ENCODE measurements at places on chromosomes 13 and 19.

- H3K4me3 ChIP-seq = no peak overlapping the region
- no peaks in the 10 kb centered on the region for H3K36me3 ChIP-seq
- H3K27me3 ChIP-seq = no peaks in the 10 kb centered on the region
- H3K4me1 ChIP-seq = no peaks in the 10 kb centered on the region
- DNase-seq = no peak
Measured at GRCh38 chr13:68030152-68030809, 800.1 kb upstream of the PCDH9 start.

DNA sequence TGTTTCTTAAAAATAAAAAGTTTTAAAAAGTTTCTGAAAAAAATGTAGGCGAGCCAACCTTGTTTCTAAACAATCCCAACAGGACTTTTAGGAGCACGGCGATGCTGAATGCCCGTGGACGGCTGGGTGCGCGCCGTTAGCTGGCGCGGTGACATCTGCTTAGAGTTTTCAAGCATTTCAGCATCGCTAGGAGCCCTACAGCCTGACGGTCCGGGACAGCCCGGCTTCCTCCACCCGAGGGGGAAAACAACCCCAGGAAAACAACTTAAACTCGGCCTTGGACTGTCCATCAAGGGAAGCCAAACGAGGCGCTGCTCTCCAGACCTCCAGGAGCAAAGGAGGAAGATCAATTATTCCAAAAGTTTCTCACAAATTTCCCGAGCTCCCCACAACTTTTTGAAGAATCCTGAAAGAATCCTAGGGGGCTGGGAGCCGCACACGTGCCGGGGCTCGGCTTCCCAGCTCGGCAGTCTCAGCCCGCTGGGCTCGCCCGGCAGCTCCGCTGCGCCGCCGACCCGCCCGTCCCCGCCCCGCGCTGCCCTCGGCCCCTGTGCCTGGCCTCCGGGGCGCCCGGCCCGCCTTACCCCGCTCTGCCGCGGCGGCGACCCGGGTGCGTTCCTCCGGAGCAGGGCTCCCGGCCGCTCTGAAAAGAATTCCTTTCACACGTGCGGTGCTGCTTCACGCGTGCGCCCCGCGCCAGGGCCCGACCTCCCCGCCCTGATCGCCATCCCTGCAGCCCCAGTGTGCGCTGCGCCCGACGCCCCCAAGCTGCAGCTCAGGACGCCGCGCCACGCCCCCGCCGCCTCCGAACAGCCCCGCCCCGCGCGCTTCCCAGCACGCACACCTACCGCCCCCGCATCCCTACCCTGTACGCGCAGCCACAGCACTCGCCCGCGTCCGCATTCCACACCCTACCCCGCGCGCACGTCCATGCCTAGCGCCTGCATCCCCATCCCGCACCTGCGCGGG lies at the start of gene GJA3:
Gene GJA3 (minus strand): TSS at position 747 of the 969 bp plus-strand sequence. CDS start 17,764 bp downstream, outside the sequence.
- no peak within 1 kb of the TSS for H3K27ac ChIP-seq
- DNase-seq = no peak
- no peak within 1 kb of the TSS for H3K4me3 ChIP-seq
- peaks cover 62% of the 10 kb centered on the region for H3K27me3 ChIP-seq
- H3K36me3 ChIP-seq = no peaks in the 10 kb centered on the region
- H3K4me1 ChIP-seq = peaks cover 2% of the 10 kb centered on the region

DNA sequence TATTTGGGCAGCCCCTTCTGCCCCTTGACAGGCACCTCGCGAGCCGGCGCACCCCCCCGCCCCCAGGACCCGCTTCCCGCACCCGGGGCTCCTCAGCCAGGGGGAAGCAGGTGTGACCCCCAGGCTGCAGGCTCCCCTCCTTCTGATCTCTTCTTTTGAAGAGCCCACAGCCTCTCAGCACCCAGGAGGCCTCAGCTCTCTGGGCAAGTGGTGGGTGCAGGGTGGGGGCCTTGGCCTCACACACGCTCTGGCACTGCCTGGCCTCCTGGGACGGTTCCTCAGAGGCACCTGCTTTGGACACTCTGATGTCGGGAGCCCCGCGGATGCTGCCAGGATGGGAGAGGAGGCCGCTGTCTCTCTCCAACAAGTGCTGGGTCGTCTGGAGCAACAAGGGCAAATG lies 1.5 kb upstream of the C13orf46 start:
- H3K27ac ChIP-seq = no peak overlapping the region
- H3K4me1 ChIP-seq = no peaks in the 10 kb centered on the region

DNA sequence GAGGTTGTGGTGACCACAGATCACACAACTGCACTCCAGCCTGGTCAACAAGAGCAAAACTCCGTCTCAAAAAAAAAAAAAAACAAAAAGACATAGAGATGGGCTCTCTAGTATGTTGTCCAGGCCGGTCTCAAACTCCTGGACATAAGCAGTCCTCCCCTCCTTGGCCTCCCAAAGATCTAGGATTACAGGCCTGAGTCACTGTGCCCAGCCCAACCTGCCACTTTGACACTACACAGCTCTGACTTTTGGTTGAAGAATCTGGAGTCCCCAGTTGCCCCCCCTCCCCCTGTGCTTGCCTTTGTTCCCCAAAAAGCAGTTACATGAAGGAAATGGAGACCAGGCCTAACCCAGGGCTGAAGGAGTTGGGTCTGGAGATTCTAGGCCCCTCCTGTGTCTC lies 12.9 kb downstream of the CARM1 start:
- DNase-seq = no peak
- no peaks in the 10 kb centered on the region for H3K4me1 ChIP-seq
- H3K36me3 ChIP-seq = peaks cover 8% of the 10 kb centered on the region

DNA sequence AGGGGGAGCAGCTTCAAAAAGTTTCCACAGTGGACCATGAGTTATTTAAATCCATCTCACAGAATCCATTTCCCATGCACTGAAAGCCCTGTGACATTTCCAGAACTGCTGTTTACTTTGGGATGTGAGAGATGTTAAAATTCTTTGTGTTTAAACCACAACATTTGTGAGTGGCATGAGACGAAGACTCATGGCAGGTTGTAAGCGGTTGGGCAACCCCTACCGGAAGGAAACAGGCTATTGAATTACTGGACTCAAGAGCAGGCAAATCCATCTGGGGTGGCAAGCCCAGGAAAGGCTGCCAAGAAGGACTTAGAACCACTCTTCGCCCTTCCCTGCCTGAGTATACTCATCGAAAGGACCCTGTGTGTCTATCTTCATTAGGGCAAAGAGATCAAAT lies 22.3 kb upstream of the CLDN10 start:
- no peaks in the 10 kb centered on the region for H3K4me1 ChIP-seq
- H3K27me3 ChIP-seq = peaks cover 2% of the 10 kb centered on the region
- H3K27ac ChIP-seq = no peak overlapping the region
- no peaks in the 10 kb centered on the region for H3K36me3 ChIP-seq

DNA sequence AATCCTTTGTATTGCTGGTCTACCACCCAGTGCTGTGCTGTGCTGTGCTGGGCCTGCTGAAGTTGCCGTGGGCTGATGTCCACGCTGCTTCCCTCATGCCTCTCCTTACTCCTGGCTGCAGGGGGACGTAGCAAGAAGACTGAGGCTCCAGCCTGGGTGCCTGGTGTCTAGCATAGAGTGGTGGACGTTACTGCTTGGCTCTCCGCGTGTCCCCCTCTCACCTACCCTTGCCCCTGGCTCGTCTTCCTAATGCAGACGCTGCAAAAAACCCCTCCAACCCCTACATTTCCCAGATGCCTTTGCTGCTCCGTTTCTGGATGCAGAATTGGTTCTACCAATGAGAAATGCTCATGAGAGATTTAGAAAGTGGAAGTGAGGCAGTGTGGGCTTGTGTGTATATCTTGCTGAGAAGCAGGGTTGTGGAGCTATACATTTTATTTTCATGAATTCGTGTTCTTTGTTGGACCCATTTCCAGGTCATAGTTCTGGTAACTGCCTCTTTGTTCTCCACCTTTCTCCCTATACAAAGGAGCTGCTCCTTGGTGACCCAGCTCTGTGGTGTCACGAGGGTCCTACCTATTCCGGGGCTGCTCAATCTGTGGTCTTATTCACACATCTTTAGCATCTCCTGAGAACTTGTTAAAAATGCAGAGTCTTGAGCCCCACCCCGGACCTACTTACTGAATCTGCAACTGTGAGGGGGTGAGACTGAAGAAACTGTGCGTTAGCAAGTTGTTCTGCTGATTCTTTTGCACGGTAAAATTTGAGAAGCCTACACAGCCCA lies 7.9 kb upstream of the DENND1C start:
- peaks cover 3% of the 10 kb centered on the region for H3K27me3 ChIP-seq
- H3K27ac ChIP-seq = no peak overlapping the region
- H3K36me3 ChIP-seq = no peaks in the 10 kb centered on the region
- no peak for DNase-seq
- H3K4me1 ChIP-seq = no peaks in the 10 kb centered on the region

GRCh38 chr19:51887522-51888498 lies at the start of gene ZNF577:
TSS of gene ZNF577 (minus strand) at chr19:51887951. CDS start at chr19:51880382, 7,569 bp downstream.
- DNase-seq = peak; percentile 96
- peak within 1 kb of the TSS; percentile 62 for H3K4me3 ChIP-seq
- no peaks in the 10 kb centered on the region for H3K27me3 ChIP-seq

GRCh38 chr13:46738055-46738454 lies 58.9 kb downstream of the ESD start:
- peaks cover 44% of the 10 kb centered on the region for H3K36me3 ChIP-seq
- H3K27me3 ChIP-seq = no peaks in the 10 kb centered on the region
- no peak overlapping the region for H3K4me3 ChIP-seq
- no peak for DNase-seq

DNA sequence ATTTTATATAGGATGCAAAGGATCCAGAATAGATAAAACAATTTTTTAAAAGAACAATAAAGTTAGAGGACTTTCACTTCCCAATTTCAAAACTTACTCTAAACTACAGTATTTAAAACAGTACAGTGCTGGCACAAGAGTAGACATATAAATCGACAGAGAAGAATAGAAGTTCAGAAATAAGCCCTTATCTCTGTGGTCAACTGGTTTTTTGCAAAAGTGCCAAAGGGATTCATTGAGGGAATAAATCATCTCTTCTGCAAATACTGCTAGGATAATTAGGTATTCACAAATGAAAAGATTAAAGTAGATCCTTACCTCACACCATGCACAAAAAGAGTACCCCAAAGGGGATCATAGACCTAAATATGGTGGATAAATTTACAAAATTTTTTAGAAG lies 431.0 kb upstream of the HTR2A start:
- no peaks in the 10 kb centered on the region for H3K36me3 ChIP-seq
- no peaks in the 10 kb centered on the region for H3K4me1 ChIP-seq
- no peak overlapping the region for H3K27ac ChIP-seq
- DNase-seq = no peak
- no peaks in the 10 kb centered on the region for H3K27me3 ChIP-seq
- H3K4me3 ChIP-seq = no peak overlapping the region

- DNase-seq = no peak
- H3K4me1 ChIP-seq = no peaks in the 10 kb centered on the region
- H3K4me3 ChIP-seq = no peak overlapping the region
Measured at GRCh38 chr13:113083402-113084061, 22.1 kb upstream of the F7 start.

DNA sequence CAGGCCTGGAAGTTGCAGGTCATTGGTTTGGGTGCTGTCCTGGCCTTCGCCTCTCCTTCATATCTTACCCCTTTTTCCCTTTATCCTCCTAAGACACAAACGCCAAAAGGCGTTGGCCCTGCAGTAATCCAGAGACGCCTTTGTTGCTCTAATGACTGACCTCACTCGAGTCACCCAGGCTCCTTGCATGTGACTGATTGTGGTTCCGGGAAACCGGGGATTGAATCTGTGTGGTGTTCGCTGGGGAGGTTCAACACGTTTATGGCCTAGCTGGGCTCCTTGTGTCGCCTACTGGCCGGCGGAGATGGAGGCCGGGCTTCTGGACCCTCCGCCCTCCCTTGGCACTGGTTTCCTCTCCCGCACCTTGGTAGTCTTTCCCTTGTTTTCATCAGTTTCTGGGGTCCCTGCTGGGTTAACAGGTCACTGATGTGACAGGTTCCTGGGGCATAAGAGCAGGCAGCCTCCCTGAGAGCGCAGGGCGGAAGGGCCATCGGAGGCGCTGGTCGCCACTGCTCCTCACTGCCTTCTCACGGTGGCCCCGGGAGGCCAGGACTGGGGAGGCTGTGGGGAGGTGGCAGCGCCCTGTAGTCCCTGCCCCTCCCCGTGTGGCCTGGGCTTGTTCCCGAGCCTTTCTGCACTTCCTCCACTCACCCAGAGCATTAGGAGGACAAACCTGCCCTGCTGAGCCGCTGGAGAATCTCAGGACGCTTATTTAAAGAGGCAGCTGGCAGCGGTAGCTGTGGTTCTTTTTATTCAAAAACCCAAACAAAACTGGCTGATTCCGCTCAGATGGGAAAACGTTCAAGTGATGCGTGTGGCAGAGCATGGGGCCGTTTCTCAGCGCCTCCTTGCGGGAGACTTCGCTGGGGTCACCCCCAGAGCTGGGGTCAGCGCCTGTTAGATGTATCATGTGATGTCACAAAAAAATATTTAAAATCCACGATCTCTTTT lies 18.1 kb upstream of the NDUFS7 start:
- H3K27me3 ChIP-seq = no peaks in the 10 kb centered on the region
- H3K27ac ChIP-seq = no peak overlapping the region
- H3K36me3 ChIP-seq = peaks cover 84% of the 10 kb centered on the region
- peaks cover 2% of the 10 kb centered on the region for H3K4me1 ChIP-seq
- no peak for DNase-seq

- no peak overlapping the region for H3K27ac ChIP-seq
- peaks cover 70% of the 10 kb centered on the region for H3K36me3 ChIP-seq
Measured at GRCh38 chr13:72774019-72774418, 7.7 kb downstream of the DIS3 start.

DNA sequence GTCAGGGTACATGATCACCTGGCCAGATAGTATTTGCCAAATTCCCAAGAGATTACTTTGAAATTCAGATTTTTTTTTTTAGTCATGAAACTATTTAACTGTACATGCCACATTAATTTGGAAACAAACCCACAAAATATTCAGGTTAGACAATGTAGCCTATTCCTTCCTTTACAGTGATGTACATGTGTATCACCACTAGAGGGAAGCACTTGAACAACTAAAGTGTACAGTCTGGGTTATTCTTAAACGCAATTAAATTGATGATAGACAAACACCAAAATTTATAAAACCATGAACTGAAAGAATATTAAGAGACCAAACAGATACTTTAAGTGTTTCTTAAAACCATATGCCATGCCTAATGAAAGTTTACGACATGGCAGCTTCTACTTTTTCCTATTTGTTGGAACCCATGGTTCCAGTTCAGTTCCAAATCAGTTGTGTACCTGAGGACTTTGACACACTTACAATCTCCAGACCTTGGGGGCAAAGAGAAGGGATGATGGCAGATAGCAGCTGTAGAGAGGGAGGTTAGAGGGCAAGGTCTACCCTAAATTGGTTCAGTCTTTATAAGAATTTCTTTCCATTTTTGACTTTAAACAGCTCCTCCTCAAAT lies 52.8 kb downstream of the TNFSF13B start:
- no peaks in the 10 kb centered on the region for H3K4me1 ChIP-seq
- no peaks in the 10 kb centered on the region for H3K27me3 ChIP-seq
- no peaks in the 10 kb centered on the region for H3K36me3 ChIP-seq
- H3K27ac ChIP-seq = no peak overlapping the region
- H3K4me3 ChIP-seq = no peak overlapping the region
- peak; percentile 20 for DNase-seq

GRCh38 chr13:62706048-62706447 lies 1290.4 kb upstream of the PCDH20 start:
- no peaks in the 10 kb centered on the region for H3K27me3 ChIP-seq
- no peak overlapping the region for H3K27ac ChIP-seq
- H3K4me1 ChIP-seq = no peaks in the 10 kb centered on the region
- H3K36me3 ChIP-seq = no peaks in the 10 kb centered on the region
- no peak overlapping the region for H3K4me3 ChIP-seq
- DNase-seq = no peak

GRCh38 chr13:111540486-111540885 lies 220.0 kb downstream of the TEX29 start:
- H3K4me1 ChIP-seq = no peaks in the 10 kb centered on the region
- no peak overlapping the region for H3K27ac ChIP-seq
- no peaks in the 10 kb centered on the region for H3K36me3 ChIP-seq
- H3K4me3 ChIP-seq = no peak overlapping the region

Data from large intestine (tissue), 12 donors.